AML-193 (cell line): ENCODE measurements at places on chromosomes 2 and 18.

- no peak for DNase-seq
Measured at GRCh38 chr2:71948781-71949536, 198.7 kb downstream of the CYP26B1 start.

- no peak for DNase-seq
Measured at GRCh38 chr18:74453642-74454198, 3.4 kb downstream of the DIPK1C start.

- DNase-seq = peak; percentile 1
Measured at GRCh38 chr18:70420146-70420898, 131.5 kb downstream of the SOCS6 start.

DNA sequence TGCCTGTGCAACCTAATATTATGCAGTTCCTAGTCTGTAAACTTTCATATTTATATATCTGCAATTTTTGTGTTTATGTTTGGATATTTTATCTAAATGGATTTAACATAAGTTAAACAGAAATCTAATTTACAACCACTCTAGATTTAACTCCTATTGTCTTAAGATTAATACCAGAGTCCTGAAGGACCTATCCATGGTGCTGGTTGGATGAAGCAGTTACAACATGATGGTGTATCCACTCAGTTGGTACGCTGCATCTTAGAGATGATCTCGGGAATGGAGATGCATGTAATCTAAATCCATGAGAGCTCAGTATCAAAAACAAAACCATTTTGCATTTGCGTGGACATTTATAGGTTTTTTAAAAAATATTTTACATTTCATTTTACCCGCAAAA lies 745.9 kb upstream of the SLC8A1 start:
- DNase-seq = no peak

GRCh38 chr2:100780203-100781008 lies 39.5 kb upstream of the NPAS2 start:
- peak; percentile 54 for DNase-seq

DNA sequence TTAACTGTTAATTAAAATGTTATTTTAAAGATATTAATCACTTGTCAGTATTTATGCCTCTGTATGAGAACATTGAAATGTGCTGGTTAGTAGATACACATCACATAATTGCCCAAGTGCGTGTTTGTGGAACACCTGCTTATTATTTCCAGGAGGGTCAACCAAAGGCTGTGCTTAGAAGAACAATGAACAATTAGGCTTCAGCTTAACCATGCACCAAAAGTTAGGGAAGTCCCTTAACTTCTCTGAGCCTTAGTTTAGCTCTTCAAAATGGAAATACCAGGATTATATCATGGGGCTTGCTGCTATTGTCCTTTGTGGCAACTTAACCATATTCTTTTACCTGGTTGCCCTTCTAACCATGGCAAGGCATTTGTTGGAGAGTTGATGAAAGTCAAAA lies 43.0 kb upstream of the PLA2R1 start:
- no peak for DNase-seq

GRCh38 chr2:236717120-236717519 lies 147.5 kb downstream of the ACKR3 start:
- DNase-seq = no peak

DNA sequence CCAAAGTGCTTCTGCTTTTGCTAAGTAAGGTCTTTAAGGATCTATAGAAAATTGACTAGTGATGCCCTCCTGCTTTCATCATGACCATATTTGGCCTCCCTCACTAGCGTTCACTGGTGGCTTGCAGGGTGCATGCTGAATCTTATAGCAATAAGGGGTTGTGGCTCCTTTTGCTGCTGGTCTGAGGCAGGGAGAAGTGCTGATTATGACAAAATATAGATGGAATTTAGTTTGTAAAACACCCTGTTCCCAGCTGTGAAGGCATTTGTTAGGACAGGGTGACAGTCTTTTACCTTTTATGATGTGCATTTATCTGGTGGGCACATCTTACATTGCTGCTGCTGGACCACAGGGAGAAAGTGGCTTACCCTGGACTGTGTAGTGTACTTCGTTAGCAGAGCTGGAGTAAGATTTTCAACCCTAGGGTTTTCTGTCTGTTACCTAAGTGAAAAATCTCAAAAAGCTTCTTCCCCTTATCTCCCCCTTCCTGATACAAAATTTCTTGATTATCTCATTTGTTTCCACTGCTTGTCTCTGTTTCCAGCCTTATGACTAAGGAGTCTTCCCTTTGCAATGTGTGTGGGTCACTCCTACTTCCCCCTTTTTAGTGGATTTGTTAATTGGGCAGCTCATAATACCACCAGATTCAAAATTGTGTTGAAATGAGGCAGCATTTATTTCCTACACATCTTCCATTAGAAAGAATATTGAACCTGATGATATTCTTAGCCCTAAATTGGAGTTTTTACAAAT lies 21.2 kb upstream of the RPL37A start:
- DNase-seq = peak; percentile 80

DNA sequence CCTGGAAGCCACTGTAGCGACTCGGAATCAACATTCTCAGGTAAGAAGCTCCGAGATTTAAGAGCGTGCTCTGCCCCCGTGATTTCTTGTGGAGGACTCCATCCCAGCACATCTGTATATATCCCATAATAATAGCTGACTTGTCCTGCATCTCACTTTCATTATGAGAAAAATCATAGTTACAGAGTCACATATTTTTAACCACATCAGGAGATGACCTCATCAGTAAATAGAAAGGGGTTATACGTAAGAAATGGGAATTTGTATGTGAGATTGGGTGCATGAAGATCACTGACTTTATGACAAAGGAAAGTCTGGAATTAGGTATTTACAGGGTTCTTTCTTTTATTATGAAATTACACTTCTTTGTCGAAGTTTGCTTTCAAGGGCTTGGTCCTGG lies 16.4 kb upstream of the TMEM18 start:
- DNase-seq = no peak

GRCh38 chr2:34099377-34099776 lies 500.3 kb upstream of the FAM98A start:
- no peak for DNase-seq

- no peak for DNase-seq
Measured at GRCh38 chr18:58515175-58515775, 113.6 kb downstream of the ALPK2 start.

- DNase-seq = no peak
Measured at GRCh38 chr2:235568431-235568830, 74.6 kb downstream of the AGAP1 start.
